ENCODE measurements at places on chromosomes 3 and 15.

DNA sequence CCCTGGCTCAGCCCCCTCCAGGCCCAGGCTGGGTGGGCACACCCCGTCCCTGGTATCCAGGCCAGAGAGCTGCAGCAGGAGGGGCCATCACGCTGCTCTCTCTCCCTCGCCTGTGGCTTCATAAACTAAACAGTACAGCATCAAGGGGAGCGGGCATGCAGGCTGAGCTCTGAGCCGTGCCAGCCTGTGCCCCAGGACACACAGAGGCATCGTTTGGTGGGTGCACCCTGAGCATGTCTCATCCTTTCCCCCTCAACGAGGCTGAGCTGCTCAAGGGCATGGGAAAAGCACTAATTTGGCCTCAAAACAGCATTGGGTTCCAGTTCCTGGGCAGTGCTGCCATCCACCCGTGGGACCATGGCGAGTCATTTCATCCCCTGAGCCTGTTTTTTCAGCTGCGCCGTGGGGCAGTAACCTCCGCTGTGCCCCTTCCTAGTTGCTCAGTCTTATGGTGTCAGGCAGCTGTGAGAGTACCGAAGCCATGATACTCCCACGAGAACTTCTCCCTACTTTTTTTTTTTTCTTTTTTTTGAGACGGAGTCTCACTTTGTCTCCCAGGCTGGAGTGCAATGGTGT, 79.6 kb downstream of the CPN2 start:
- DNase-seq = no peak

GRCh38 chr15:52728899-52729298, 49.7 kb upstream of the ATOSA start:
- DNase-seq = no peak

- no peak for DNase-seq
Observed at GRCh38 chr3:107421170-107421792, 44.0 kb downstream of the CCDC54 start.

DNA sequence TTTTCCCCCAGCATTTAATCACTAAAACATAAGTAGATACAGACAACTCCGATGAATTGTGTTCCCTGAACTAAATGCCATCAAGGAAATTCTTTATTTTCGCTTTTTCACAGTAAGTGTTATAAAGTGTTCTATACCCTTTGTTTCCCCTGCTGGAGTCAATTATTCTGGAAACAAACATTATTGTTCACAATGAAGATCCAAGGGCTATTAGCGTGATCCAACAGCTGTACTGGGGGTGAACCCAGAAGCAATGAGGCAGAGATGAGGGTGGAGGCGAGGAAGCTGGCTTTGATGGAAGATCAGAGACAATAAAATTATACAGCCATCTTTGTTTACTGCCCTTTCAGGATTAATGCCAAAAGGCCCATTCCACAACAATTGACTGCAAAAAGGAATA, 250.3 kb upstream of the IGF1R start:
- no peak for DNase-seq

DNA sequence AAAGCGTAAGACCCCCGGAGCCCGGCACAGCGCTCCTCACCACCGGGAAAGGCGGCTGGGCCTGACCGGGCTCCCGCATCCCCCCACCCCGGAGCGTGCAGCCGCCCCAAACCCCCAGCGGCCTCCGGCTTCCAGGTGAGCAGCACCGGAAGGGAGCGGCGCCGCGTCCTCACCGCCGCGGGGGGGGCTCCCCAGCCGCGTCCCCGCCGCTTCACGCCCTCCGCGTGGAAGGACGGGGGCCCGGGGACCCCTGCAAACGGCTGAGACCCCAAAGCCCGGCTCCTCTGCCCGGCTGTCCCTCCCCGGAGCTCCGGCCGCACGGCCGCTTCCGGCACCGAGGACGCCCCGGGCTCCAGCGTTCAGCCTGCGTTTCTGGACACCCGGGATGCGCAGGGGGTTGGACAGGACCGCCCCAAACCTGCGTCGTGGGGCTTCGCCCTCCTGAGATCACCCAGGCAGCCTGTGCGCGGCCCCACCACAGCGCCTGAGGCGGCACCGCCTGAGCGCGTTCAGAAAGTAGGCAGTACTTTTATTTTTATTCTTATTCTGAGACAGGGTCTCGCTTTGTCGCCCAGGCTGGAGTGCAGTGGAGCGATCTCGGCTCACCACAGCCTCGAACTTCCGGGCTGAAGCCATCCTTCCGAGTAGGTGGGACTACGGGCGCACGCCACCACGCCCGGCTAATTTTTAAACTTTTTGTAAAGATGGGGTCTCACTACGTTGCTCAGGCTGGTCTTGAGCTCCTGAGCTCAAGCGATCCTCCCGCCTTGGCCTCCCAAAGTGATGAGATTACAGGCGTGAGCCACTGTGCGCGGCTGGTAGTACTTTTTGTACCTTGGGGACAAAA, 51.6 kb upstream of the BLM start:
- DNase-seq = no peak

DNA sequence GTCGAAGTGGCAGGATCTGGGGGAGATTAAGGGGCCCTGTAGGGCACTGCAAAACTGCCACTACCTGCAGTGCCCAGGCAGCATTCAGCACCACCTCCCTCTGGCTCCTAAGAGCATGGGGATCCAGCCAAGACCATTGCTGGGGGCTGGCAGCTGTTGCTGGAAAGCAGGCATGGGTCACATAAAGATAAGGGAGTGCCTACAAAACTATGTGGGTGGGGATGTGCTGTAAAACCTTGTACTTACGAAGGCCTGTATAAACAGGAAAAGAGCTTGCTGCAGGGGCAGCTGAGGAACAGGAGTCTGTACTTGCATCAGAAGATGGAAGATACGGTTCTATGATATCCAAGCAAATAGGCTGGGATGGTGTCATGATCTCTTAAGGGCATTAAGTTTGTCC, 27.1 kb downstream of the IL20RB start:
- no peak for DNase-seq

DNA sequence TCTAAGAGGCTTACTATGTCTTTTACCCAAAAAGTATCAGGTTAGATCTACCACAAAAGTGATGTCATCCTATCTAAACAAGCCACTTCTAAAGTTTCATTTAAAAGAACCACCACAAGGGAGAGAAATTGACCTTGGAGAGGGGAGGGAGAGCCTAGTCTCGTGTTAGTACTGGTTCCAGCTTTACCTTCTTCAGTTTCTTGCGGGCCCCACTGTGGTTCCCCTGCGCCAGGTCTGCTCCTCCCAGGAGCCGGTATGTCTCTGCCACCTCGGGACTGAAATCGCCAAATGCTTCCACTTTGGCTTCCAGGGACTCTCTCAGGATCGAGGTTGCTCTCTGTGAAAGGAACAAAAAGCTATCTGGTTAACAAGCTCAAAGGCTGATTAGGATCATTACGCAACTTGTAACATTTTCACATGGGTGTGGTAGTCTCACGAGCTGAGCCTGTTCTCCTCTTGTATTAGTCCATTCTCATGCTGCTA, 51.1 kb downstream of the SYNM start:
- DNase-seq = peak; percentile 31

DNA sequence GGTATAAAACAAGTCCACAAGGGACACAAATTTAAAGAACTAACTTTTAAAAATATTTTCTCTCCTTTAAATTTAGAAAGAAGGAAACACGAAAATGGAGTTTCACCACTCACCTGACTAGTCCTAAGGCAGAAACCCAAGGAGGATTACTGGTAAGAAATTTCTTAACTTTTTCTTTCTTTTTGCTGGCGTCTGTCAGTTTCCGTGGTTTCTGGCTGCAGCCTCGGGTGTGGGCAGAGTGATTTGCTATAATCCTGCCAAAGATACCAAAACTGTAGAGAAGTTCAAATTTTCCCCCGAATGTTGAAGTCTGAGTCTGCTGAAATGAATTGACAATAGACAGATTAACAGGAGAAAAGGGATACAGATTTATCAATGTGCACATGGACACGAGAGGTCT, 843.6 kb upstream of the ALCAM start:
- no peak for DNase-seq

DNA sequence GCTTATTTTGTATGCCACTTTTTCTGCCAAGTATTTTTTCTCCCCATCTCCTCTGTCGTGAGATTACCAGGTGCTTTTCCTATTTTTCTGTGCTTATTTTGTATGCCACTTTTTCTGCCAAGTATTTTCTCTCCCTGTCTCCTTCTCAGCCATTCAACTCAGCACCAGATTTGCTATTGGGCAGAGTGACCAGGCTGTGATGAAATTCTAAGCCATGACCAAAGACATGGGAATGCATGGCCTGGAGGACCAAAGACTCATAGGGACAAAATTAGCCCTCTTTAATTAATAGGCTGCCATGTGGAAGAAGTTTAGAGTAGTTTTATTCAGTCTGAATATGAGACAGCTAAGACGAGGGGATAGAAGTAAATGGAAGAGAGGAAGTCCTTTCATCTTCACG, 257.4 kb downstream of the SQOR start:
- no peak for DNase-seq

DNA sequence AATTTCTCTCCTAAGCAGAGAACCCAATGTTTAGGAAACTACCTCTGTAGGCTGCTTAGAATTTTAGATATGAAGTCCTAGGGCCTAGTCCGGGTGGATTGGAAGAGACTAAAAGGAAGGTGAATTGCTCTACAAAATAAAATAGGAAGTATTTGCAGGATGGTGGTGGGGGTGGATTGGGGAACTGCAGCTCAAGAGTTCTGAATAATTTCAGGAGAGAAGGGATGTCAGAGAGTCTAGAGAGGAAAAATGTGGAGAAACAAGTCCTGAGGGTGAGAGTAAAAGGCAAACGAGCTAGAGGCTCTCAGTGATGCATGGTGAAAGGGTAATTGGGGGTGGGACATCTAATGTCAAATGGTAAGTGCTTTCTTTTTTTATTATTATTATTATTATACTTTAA, 10.2 kb upstream of the CP start:
- no peak for DNase-seq

- no peak for DNase-seq
Observed at GRCh38 chr15:95715906-95716656, 614.4 kb upstream of the NR2F2 start.

DNA sequence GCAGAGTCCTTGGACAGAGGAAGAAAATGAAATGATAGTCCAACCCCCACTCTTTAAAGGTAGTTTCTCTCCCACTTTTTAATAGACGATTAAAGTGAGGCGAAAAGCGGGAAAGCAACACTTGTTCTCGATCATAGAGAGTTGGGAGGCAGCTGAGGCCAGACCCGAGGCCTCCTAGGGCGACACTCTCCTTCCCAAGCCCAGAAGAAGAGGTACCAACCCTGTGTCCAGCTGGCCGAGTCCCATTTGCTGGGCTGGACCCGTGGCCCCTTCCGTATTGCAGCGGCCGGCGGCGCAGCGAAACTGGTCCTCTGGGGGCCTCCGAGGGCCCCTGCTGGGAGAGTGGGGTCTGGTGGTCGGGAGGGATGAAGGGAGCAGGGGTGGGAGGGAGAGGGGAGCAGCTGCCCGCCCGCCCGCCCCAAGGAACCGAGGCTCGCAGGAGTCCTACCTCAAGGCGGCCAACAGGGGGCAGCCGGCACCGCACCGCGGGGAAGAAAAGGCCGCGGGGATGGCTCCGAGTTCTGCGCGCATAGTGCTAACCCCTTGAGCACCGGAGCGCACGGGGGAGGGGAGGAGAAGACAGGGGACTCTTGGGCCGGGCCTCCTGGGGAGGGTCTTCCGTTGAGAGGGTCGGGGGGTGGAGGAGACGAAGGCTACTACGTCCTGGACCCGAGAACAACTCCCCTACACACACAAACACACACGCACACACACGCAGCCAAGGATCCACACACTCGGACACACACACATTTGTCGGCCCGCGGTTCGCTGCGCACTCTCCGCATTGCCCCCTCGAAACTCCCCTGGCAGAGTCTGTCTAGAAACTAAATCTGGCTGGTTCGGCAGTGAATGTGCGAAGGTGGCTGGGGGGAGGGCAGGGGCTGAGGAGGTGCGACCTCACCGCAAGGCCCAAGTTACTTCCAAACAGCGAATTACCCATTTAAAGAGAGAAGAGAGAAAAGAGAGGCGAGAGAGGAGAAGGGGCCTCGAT, 2.0 kb downstream of the WNT5A start:
- no peak for DNase-seq

GRCh38 chr3:169112153-169112892, 551.2 kb downstream of the MECOM start:
- no peak for DNase-seq

GRCh38 chr15:85899927-85900326, 105.2 kb upstream of the KLHL25 start:
- DNase-seq = no peak

DNA sequence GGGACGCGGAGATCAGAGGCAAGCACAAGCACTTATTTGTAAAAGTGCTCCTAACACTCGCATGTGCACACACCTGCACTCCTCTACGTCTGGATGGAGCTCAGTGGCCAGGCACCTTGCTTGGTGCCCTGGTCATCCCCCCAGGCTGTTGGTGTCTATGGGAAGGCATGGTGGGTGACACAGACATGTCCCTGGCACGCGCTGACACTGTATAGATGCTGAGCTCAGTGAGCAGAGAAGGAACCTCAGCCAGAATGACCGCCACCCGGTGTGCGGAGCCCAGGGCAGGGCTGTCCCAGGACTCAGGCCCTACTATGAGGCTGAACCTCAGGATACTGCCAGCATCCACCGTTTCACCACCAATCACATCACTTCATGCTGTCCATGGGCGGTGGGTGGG, 64.5 kb downstream of the NIPA2 start:
- DNase-seq = no peak

- no peak for DNase-seq
Observed at GRCh38 chr15:101540480-101541239, 51.2 kb upstream of the PCSK6 start.

DNA sequence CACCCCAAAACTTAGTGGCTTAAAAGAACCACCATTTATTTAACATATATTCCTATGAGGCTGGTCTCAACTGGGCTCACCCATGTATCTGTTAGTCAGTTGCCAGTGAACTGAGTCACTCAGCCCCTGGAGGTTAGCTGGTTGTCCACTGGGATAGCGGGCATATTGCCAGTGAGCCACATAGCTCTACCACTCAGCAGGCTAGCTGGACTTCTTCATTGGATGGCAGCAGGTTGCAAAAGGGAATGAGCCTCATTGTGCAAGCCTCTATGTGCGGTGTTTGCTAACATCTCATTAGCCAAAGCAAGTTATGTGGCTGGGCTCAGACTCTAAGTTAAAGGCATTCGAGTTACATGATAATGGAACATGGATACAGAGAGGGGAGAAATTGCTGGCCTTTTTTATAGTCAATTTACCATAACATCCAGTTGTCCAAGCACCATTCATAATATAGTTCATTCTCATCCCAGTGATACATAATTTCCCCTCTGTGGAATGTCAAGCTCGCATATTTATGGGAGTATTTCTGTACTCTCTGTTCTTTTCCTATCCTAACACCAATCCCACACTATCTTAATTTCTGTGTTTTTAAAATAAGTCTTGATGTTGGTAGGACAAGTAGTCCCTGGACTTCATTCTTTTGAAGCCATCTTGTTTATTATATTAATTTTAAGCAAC, 8.7 kb downstream of the BTD start:
- no peak for DNase-seq

All from vagina (tissue), 2 donors.